ENCODE measurements at places on chromosomes 11 and 22. TPM values are rescaled to one million over a fixed set of nuclear protein-coding genes. Genes with fewer than 3 reads are reported as not detected.

GRCh38 chr11:126332221-126332711 is 23.2 kb upstream of the ST3GAL4 start:
- peak; percentile 35 for DNase-seq

- no peak for DNase-seq
Measured at GRCh38 chr11:97157221-97157740, 767.5 kb downstream of the JRKL start.

- no peak for DNase-seq
Measured at GRCh38 chr22:43948836-43949406, 6.3 kb upstream of the SAMM50 start.

DNA sequence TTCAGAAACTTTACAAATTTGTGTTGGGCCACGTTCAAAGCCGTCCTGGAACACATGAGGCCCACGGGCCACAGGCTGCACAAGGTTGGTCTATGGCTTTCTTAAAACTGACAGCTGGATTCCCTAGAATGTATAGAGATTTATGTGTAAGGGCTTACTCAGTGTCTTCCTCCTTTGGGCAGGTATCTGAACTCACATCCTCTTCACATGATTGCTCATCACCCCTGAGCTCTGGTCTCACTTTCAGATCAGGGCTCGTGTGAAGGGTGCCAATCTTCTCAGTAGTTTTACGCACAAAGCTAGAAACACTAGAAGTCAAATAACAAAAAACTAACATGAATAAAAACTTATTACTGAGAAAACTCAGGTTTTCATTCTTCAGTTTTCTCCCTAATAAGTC is 27.1 kb downstream of the HPS5 start:
- DNase-seq = no peak

DNA sequence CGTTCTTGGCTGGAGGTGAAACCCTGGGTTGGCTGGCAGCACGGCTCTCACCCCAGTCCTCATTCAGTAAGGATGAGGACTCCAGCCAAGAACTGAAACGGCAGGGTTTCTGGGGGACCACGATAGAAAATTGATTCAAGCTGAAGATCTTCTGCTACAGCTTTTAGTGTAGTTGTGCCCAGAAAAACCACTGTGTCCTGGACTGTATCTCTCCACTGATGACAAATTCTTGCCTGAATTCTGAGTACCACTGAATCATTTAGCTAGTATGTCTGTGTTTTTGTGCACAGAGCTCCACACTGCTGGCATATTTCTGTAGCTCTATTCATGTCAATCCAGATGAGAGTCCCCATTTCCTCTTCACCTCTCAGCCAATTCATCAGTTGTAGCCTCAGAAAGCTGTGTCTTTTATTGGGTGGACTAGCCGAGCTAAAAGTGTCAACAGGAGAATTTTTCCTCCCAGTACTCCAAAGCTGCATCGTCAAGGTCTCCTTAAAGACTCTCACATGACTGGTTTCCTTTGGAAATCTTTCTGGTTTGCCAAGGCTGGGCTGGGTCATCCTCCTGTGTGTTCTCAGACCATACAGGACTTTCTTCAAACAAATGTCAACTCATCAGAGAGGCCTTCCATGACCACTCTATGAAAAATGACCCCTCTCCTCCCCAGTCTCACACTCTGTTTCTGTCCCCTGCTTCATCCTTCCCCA is 144.6 kb downstream of the LDLRAD3 start:
- DNase-seq = no peak

The KBTBD4 gene
- 12.3 TPM for total RNA-seq
